ENCODE measurements at places on chromosomes 12 and 14.
A peak's percentile ranks its signal among the peaks of the same experiment; 100 is the strongest.

- no peak for DNase-seq
Measured at GRCh38 chr12:75444429-75445136, 36.0 kb upstream of the GLIPR1 start.

DNA sequence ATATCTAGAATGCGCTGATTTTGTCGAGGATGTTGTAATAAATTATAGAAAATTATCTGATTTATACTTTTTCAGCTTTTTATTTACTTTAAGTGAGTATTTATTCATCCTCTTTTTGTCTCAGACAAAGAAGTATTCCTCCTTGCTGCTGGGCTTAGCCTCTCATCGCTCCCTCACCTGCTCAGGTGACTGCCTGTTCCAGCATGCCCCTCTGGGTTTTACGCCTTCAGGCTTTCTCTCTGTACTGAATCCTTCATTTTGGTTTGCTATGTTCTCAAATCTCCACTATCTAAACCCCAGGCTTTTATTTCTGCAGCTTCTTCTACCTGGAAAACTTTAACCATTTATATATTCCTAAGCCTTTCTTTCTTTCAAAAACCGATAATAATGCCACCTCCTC is 1650.9 kb upstream of the SEL1L start:
- no peak for DNase-seq

DNA sequence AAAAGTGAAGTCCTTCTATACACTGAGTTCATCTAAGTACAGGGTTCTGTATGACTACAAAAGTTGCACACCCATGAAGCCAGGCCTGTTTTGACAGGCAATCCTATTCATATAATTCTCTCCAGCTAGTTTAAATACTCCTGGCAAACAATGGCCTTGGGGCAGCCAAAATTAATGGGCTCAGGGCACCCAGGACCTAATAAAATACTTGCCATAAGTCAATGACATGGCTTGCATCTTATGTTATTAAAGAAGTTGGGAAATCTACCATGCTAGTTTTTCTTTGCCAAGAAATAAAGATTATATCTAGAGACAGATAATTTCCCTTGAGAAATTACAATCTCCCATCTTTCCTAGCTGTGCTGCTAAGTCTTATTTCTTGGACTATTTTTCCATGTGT is 11.1 kb upstream of the TMTC1 start:
- no peak for DNase-seq

GRCh38 chr12:57460841-57461275 is 1.3 kb downstream of the GLI1 start:
- DNase-seq: no peak

GRCh38 chr14:32110548-32110896 is 33.4 kb downstream of the ARHGAP5 start:
- DNase-seq: no peak

GRCh38 chr12:65415826-65416225 is 137.3 kb downstream of the MSRB3 start:
- DNase-seq: no peak

DNA sequence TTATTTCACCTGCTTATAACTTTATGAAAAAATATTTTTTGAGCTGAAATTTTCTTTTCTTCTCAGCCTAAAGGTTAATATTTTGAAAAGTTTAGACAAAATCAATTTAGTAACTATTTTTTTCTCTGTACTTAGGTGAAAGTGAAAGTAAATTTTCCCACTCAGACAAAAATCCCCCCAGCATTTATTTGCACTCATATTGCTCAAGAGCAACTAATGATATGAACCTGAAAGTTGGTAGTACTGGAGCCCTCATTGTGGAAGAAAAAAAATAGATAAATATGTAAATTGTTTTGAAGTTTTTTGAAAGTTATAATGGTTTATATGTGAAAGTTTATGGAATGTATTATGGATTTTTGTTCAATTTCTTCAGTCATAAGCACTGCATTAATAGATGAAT is 1005.9 kb upstream of the ATXN7L3B start:
- no peak for DNase-seq

GRCh38 chr12:19517583-19517982 is 78.3 kb downstream of the AEBP2 start:
- DNase-seq: no peak

- no peak for DNase-seq
Measured at GRCh38 chr12:39205969-39206368, 237.0 kb downstream of the KIF21A start.

DNA sequence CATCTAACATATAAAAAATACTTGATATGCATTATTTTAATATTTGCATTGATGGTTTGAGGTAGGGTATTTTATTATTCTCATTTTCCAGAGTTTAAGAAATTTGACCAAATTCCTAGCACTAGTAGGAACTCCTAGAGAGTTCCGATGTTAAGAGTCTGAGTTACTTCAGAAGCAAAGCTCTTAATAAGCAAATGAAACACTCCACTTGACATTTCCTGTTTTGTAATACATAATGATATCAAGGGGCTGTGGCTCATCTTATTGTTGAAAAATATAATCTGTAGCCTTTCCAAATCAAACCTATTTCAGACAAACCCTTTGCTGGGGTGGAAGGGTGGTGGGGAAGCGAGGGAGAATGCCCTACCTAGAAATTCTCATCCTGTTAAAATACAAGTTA is 355.5 kb downstream of the DIO2 start:
- DNase-seq: no peak

DNA sequence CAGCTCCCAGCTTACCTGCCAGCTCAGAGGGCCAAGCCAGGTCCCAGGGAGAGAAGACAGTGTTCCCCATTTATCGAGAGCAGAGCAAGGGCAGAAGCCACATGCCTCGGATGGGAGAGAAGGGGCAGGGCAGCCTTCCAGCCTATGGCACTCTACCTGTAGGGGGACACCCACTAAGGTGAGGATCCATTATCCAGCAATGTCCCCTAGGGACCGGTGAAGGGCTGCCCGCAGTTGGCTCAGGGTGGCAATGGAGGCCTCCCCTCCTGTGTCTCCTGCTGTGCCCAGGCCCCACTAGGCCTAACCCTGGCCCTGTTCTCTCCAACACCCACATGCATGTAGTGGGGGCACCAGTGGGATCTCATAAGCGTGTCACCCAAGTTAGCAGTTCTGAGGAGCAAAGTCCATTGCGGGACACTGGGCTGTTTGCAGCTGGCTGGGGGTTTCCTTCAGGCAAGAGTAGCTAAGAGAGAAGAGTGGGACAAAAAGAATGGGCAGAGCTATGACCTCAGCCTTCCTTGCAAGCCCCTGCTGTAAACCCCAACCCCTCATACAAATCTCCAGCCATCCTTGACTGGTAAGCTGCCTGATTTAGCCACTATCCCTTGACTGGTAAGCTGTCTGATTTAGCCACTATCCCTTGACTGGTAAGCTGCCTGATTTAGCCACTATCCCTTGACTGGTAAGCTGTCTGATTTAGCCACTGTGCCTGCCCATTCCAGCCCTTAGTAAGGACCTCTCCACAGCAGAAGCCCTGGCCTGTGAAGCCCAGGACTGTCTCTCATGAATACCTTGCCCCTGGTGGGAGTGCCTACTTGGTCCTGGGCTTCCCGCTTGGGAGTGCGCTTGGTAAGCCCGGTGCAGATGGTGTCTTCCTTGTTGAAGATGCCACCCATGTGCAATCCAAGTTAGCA is 5.2 kb upstream of the ASB2 start:
- no peak for DNase-seq

DNA sequence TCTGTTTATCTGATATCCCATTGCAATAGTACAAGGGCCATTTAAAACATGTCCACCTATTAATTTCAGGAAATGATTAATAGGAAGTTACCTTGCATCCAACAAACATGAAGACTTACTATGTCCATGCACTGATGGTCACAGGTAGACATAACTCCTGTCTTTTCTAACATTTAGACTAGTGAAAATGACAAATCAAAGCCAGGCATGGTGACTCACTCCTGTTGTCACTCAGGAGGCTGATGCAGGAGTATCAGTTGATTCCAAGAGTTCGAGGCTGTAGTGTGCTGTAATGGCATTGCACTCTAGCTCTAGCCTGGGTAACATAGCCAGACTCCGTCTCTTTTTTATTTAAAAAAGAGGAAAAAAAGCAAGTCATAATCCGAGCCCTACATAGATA is 14.8 kb downstream of the HSP90B1 start:
- no peak for DNase-seq

- DNase-seq: no peak
Measured at GRCh38 chr12:116382686-116383530, 105.4 kb upstream of the MED13L start.

- no peak for DNase-seq
Measured at GRCh38 chr12:27696864-27697564, 767 bp downstream of the REP15 start.

GRCh38 chr14:52802597-52802996 is 11.2 kb upstream of the GNPNAT1 start:
- no peak for DNase-seq

DNA sequence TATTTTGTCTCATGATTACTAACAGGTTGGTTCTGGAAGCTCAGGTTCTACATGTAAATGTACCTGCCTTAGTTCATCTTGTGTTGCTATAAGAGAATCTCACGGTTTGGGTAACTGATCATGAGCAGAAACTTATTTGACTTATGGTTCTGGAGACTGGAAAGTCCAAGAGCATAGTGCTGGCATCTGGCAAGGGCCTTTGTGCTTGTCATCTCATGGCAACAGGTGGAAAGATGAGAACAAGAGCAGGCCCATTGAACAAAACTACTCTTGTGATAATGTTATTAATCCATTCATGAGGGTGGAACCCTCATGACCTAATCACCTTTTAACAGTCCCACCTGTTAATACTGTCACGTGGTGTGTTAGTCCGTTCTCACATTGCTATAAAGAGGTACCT is 23.3 kb downstream of the MIPOL1 start:
- no peak for DNase-seq

GRCh38 chr12:41585784-41586183 is 397.7 kb downstream of the PDZRN4 start:
- DNase-seq: no peak

DNA sequence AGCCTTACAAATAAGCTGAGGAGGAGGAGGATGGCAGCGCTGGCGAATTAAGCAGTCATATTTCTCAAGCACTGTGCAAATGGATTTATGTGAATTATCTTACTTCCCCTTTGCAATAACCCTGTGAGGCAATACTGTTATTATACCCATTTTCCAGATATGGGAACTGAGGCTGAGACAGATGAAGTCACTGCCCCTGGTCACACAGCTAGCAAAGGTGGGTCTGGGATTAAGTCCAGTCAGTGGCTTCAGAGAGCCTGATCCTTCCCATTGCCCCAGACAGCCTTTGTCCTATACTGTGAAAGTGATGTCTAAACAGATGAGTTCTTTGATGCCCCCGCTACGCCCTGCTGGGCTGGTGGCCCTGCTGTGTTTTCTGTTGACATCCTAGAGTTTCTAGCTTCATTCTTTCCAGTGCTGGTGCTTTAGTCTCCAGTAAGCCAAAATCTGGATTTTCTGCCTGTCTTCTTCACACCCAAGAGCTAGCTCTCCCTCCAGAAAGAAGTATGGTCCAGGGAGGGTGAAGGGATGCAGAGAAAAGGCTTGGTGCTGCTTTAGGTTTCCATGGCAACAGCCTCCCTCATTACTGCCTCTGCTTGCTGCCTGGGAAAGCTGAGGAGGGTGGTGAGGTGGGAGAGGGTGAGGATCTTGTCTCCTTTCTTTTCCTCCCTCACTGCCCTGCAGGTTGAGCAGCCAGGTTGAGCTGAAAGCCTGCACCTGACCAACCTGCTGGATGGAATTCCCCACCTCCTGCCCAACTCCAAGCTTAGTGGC is 30.7 kb downstream of the TMEM63C start:
- DNase-seq: no peak

- peak; percentile 10 for DNase-seq
Measured at GRCh38 chr14:44339231-44339630, 167.9 kb downstream of the FSCB start.

- DNase-seq: no peak
Measured at GRCh38 chr12:107386569-107386968, 293.2 kb upstream of the CRY1 start.

- DNase-seq: no peak
Measured at GRCh38 chr12:127489061-127489460, 777.9 kb upstream of the TMEM132C start.

DNA sequence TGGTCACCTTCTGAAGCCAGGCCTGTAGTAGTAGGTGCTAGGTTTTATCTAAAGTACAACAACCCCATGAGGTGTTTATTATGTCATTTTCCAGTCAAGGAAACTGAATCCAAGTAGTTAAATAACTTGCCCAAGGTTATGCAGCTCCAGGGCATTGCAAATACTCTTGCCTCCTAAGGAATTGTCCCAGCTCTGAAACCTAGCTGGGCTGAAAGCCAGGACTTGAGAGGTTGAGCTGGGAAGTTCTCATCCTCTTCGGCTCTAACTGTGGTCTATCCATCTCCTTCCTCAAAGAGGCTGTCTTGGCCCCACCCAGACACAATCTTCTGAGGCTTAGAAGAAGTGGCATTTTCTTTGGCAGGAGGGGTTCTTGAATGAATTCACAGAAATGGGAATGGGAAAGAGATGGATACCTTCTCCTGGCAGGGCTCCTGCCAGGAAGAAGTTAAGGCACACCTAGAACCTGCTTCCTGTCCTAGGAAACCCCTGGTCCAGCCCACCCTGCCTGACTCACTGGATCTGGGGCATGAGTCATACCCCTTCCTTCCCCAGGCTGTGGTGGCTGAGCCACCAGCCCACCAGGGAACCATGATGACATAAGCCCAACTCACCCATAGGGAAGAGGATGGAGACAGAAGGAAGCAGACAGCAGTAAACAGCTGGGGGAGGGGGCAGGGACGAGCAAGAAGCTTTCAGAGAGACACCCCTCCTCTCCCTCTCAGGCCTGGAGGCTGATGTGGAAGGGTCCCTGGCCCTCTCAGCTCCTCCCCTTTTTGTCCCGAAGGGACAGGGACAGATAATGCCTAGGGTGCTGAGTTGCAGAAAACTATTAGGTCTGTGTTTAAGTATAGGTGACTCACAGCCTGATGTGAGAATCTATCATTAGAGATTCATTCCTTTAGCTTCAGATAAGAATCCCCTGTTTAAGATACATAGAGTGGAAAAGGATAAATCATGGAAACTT is 2.1 kb upstream of the PLEK2 start:
- no peak for DNase-seq

- DNase-seq: peak; percentile 10
Measured at GRCh38 chr12:125314051-125314755, 249.0 kb downstream of the AACS start.

GRCh38 chr12:10227648-10228047 is 15.0 kb downstream of the GABARAPL1 start:
- no peak for DNase-seq

DNA sequence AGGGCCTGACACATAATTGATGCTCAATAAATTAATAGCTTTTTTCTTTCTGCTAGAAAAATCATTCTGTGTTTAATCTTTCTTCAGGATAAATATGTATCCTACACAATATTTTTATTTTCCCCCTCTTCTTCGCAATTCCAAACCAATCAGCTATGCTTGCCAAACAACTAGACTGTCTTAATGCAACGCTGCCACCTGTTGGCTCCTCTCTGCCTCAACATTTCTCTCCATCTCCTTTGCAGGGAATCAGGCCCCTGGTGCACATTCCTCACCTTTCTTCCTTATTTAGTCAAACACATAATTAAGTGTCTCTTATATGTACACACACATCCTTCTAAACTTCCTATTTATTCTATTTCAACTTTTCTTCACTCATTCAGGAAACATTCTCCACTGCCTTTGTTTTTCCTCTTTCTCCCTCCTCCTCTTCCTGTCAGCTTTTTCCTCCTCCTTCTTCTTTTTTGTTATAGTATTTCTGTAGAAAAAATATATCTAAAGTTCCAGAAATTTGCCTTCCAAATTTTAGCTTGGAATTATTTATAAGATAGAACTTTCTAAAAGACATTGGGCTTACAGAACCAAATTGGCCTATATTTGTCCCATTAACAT is 406.0 kb downstream of the PRKD1 start:
- DNase-seq: no peak
